ENCODE measurements at places on chromosomes 11 and 22. TPM values are rescaled to one million over a fixed set of nuclear protein-coding genes. Genes with fewer than 3 reads are reported as not detected.

GRCh38 chr11:17894929-17895658 lies 117.8 kb downstream of the SERGEF start:
- no peak overlapping the region for H3K27ac ChIP-seq
- no peak for DNase-seq
- H3K36me3 ChIP-seq = peaks cover 8% of the 10 kb centered on the region
- no peaks in the 10 kb centered on the region for H3K27me3 ChIP-seq

The SUSD2 gene
- total RNA-seq = 0.95 TPM

- H3K4me3 ChIP-seq = no peak overlapping the region
- no peak for DNase-seq
These were observed 122.7 kb upstream of the TRPC6 start for GRCh38 chr11:101706541-101706940.

DNA sequence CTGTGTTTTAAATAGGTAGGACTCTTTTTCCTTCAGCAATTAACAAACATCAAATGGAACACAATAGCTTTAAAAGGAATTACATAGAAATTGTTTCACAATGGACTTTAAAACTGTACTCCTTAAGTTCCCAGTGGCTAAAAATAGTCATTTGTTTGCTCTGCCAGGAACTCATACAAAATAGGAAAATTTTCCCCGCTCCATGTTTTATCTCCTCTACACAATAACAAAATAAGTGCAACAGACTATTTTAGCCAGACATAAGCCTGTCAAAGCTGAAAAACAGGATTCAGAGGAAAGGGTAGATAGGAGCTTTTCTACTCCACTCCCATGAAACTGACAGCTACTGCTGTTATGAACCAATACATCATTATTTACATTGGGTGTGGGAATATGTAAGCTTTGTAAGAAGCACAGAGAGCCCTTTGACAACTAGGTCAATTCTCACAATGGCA lies 90.1 kb downstream of the STK33 start:
- no peak overlapping the region for H3K4me3 ChIP-seq
- DNase-seq = no peak
- H3K27ac ChIP-seq = no peak overlapping the region
- H3K27me3 ChIP-seq = no peaks in the 10 kb centered on the region
- H3K36me3 ChIP-seq = no peaks in the 10 kb centered on the region

The OR8J1 gene
- not detected for total RNA-seq

- peak overlapping the region; percentile 97 for H3K27ac ChIP-seq
- H3K4me1 ChIP-seq = peaks cover 28% of the 10 kb centered on the region
- H3K4me3 ChIP-seq = peak overlapping the region; percentile 93
- no peaks in the 10 kb centered on the region for H3K27me3 ChIP-seq
- DNase-seq = peak; percentile 37
These were observed 629 bp downstream of the PSMA1 start for GRCh38 chr11:14519597-14519916.

GRCh38 chr11:44878711-44879110 lies 72.0 kb downstream of the TP53I11 start:
- no peak for DNase-seq
- H3K27me3 ChIP-seq = no peaks in the 10 kb centered on the region
- H3K36me3 ChIP-seq = no peaks in the 10 kb centered on the region
- H3K4me1 ChIP-seq = no peaks in the 10 kb centered on the region
- H3K27ac ChIP-seq = no peak overlapping the region

- H3K27me3 ChIP-seq = peaks cover 6% of the 10 kb centered on the region
- H3K27ac ChIP-seq = no peak overlapping the region
- H3K4me3 ChIP-seq = no peak overlapping the region
- H3K36me3 ChIP-seq = no peaks in the 10 kb centered on the region
- H3K4me1 ChIP-seq = no peaks in the 10 kb centered on the region
These were observed 35.7 kb downstream of the LGR4 start for GRCh38 chr11:27436916-27437315.

The KCNJ5 gene
- total RNA-seq = not detected

The ATXN10 gene
- total RNA-seq = 114 TPM

DNA sequence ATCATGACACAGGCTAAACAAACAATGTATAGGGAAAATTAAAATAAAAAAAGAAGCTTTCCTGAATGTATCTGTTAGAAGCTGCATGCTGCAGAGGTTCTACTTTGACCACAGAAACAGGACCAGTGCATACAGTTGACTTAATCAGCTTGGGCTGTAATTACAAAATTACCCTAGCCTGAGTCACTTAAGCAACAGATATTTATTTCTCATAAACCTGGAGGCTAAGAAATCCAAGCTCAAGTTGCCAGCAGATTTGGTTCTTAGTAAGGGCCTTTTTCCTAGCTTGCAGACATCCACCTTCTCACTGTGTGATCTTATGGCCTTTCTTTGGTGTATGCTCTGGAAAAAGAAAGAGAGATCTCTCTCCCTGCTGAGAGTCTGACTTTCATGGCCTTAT lies 946.5 kb upstream of the RAG2 start:
- H3K27me3 ChIP-seq = no peaks in the 10 kb centered on the region
- no peaks in the 10 kb centered on the region for H3K4me1 ChIP-seq
- H3K27ac ChIP-seq = no peak overlapping the region
- no peak for DNase-seq

The SWAP70 gene
- total RNA-seq = 8.9 TPM

GRCh38 chr11:3914805-3915204 lies 59.3 kb downstream of the STIM1 start:
- H3K27me3 ChIP-seq = no peaks in the 10 kb centered on the region
- H3K4me3 ChIP-seq = no peak overlapping the region
- H3K4me1 ChIP-seq = peaks cover 60% of the 10 kb centered on the region
- peak overlapping the region; percentile 21 for H3K27ac ChIP-seq
- peaks cover 11% of the 10 kb centered on the region for H3K36me3 ChIP-seq

- H3K36me3 ChIP-seq = no peaks in the 10 kb centered on the region
- H3K4me1 ChIP-seq = no peaks in the 10 kb centered on the region
- H3K27me3 ChIP-seq = peaks cover 10% of the 10 kb centered on the region
- no peak overlapping the region for H3K27ac ChIP-seq
- no peak overlapping the region for H3K4me3 ChIP-seq
- no peak for DNase-seq
These were observed 62.9 kb upstream of the NAV2 start for GRCh38 chr11:19649751-19650150.

GRCh38 chr11:119823077-119823476 lies 94.1 kb upstream of the NECTIN1 start:
- peaks cover 11% of the 10 kb centered on the region for H3K27me3 ChIP-seq
- H3K36me3 ChIP-seq = no peaks in the 10 kb centered on the region
- no peak overlapping the region for H3K27ac ChIP-seq
- H3K4me1 ChIP-seq = no peaks in the 10 kb centered on the region
- no peak overlapping the region for H3K4me3 ChIP-seq
- DNase-seq = no peak

The SLC35F2 gene
- total RNA-seq = 28.1 TPM

The SMCO4 gene
- 9.4 TPM for total RNA-seq

The TRIM44 gene
- total RNA-seq = 40.1 TPM

- H3K27me3 ChIP-seq = peaks cover 15% of the 10 kb centered on the region
- H3K4me1 ChIP-seq = no peaks in the 10 kb centered on the region
- no peak for DNase-seq
These were observed 117.7 kb upstream of the RCN1 start for GRCh38 chr11:31973172-31973571.

- no peaks in the 10 kb centered on the region for H3K27me3 ChIP-seq
- peak overlapping the region; percentile 58 for H3K27ac ChIP-seq
- peak; percentile 17 for DNase-seq
- peaks cover 42% of the 10 kb centered on the region for H3K4me1 ChIP-seq
- H3K4me3 ChIP-seq = no peak overlapping the region
These were observed 16.4 kb upstream of the CTSC start for GRCh38 chr11:88353835-88354496.

- no peaks in the 10 kb centered on the region for H3K27me3 ChIP-seq
- no peak overlapping the region for H3K4me3 ChIP-seq
- H3K27ac ChIP-seq = no peak overlapping the region
- peaks cover 10% of the 10 kb centered on the region for H3K36me3 ChIP-seq
These were observed 3.4 kb downstream of the CLPB start for GRCh38 chr11:72430741-72431570.

The DGAT2 gene
- total RNA-seq = 1.7 TPM

DNA sequence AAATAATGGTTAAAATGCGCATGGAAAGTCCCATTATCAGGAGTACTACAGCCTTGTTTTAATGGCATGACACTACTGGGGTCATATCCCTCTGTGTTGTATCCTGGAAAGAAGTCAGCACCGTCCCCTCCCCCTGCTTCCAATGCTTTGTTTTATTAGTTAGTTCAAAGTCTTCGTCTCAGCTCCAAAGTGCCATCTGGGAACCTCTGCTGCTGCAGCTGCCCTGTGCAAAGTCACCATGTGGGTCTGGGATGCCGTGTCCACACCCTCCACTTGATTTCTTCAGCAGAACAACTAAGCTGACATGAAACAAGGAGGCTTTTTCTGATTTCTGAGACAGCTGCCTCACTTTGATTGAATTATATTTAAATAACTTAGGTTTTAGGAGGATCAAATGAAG lies 29.5 kb upstream of the NCAM1 start:
- H3K4me3 ChIP-seq = no peak overlapping the region
- no peak overlapping the region for H3K27ac ChIP-seq
- H3K36me3 ChIP-seq = no peaks in the 10 kb centered on the region
- H3K4me1 ChIP-seq = no peaks in the 10 kb centered on the region

- H3K27ac ChIP-seq = no peak overlapping the region
- DNase-seq = no peak
- no peaks in the 10 kb centered on the region for H3K27me3 ChIP-seq
- no peak overlapping the region for H3K4me3 ChIP-seq
- no peaks in the 10 kb centered on the region for H3K36me3 ChIP-seq
- peaks cover 63% of the 10 kb centered on the region for H3K4me1 ChIP-seq
These were observed 6.1 kb downstream of the CXCR5 start for GRCh38 chr11:118889797-118890196.

GRCh38 chr11:124101737-124102136 lies 13.5 kb upstream of the VWA5A start:
- H3K4me1 ChIP-seq = no peaks in the 10 kb centered on the region
- peaks cover 25% of the 10 kb centered on the region for H3K27me3 ChIP-seq
- H3K27ac ChIP-seq = no peak overlapping the region
- H3K4me3 ChIP-seq = no peak overlapping the region
- no peaks in the 10 kb centered on the region for H3K36me3 ChIP-seq

The LRRC75B gene
- total RNA-seq = 1.2 TPM

The LGALS12 gene
- total RNA-seq = not detected

The C11orf21 gene
- 2.2 TPM for total RNA-seq

DNA sequence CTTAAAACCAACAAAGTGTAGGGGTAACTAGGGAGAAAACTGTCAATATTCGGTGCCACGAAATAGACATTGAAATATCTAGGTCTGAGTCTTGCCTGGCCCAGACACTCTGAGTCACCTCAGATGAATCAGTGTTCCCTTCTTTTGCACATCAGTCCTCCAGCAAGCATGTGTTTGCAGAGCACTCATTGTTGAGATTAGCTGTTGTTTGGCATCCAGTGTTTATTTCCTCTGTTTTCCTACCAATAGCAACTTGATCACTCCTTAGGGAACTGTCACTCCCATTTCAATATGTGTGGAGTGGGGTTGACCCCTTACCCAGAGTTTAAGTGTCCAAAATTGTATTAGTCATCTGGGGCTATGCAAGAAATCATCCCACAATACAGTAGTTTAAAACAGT lies 4.7 kb upstream of the ASCC2 start:
- no peak overlapping the region for H3K4me3 ChIP-seq
- H3K4me1 ChIP-seq = peaks cover 9% of the 10 kb centered on the region
- no peaks in the 10 kb centered on the region for H3K36me3 ChIP-seq
- H3K27me3 ChIP-seq = no peaks in the 10 kb centered on the region
- no peak overlapping the region for H3K27ac ChIP-seq
- no peak for DNase-seq

The WBP2NL gene
- total RNA-seq = not detected

DNA sequence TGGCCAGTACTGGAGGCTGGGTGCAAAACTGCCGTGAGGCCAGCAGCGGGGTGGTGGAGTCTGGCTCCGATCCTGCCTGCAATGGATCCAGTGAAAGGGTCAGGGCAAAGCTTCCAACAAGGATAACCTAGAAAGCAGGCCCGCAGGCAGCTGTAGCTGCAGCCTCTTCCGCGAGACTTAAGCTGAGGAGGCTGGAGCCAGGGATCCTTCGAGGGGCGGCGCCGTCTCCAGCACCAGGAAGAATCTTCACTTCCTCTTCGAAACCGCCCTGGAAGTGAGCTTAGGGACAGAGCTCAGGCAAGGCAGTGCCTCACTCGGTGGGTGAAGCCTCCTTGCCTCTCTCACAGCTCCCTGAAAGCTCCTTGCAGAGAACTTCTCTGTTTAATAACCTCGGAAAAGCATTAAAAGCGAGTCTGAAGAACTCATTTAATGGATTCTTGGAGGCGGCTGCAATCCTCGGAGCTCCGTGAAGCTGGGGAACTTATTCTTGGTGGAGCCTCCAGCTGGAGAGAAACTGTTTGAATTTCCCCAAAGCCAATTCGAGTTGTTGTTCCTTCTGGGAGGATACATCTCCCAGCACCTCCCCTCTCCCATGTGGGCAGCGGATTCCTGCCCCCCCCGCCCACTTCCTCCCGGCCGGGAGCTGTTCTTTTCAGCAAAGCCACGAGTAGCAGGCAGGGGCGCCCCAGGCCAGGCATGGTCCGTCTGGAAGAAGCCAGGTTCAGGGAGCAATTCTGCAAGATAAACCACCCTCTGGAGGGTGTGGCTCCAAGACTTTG lies 169.9 kb downstream of the CTTN start:
- no peak overlapping the region for H3K4me3 ChIP-seq
- no peaks in the 10 kb centered on the region for H3K36me3 ChIP-seq
- no peaks in the 10 kb centered on the region for H3K4me1 ChIP-seq
- peaks cover 27% of the 10 kb centered on the region for H3K27me3 ChIP-seq
- no peak overlapping the region for H3K27ac ChIP-seq
- no peak for DNase-seq

The YPEL4 gene
- total RNA-seq = 0.43 TPM

Data from activated CD8-positive, alpha-beta T cell treated with anti-CD3 and anti-CD28 coated beads for 36 hours (primary cell).